Effector memory CD4-positive, alpha-beta T cell (primary cell): ENCODE measurements at places on chromosomes 12 and 14.
A peak's percentile ranks its signal among the peaks of the same experiment; 100 is the strongest.

- no peaks in the 10 kb centered on the region for H3K27me3 ChIP-seq
- H3K27ac ChIP-seq: peak overlapping the region; percentile 90
- H3K36me3 ChIP-seq: peaks cover 4% of the 10 kb centered on the region
Observed at GRCh38 chr14:75539162-75539560, 16.9 kb downstream of the BATF start.

DNA sequence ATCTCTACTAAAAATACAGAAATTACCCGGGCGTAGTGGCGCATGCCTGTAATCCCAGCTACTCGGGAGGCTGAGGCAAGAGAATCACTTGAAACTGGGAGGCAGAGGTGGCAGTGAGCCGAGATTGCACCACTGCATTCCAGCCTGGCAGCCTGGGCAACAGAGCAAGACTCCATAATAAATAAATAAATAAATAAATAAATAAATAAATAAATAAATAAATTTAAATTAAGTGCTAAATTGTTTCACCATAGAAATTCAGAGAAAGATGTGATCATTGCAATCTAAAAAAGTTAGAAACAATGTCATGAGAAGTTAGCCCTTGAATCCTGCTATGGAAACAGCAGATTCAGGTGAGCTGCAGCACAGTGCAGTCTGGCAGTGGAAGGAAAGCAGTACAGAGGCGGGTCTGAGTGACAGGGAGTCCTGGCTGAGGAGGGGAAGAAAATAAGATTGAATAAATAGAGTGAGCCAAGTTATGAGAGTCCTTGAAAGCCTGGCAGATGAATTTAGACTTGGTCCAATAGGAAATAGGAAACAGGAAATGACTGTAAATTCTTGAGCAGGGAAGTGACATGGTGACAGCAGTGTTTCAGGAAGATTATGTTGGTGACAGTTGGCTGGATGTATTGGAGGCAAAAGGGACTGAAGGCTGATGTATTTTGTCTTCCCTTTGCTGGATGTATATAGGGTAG, 241.5 kb downstream of the GXYLT1 start:
- no peak overlapping the region for H3K27ac ChIP-seq
- no peaks in the 10 kb centered on the region for H3K4me1 ChIP-seq
- no peaks in the 10 kb centered on the region for H3K36me3 ChIP-seq
- no peaks in the 10 kb centered on the region for H3K27me3 ChIP-seq
- no peak overlapping the region for H3K4me3 ChIP-seq

DNA sequence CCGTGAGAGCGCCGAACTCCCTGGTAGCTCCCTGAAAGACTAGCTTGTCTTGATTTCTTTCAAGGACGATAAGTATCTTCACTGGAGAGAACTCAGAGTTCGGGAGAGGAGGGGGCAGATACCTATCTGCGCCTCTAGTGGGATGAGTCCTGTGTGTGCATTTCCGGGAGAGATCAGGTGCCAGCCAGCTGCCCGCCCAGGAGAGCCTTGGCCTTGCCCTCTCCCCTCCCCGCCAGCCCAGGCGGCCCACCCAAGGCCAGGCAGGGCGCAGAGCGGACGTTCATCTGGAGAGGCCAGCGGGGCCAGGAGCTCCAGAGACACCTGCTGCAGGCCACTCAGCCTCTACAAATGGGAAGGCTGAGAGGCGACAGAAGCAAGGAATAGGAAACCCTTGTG, 1.0 kb downstream of the CD9 start:
- peak overlapping the region; percentile 67 for H3K4me3 ChIP-seq
- no peak overlapping the region for H3K27ac ChIP-seq
- peaks cover 11% of the 10 kb centered on the region for H3K4me1 ChIP-seq
- no peak for DNase-seq

GRCh38 chr14:54200726-54201125, 196.1 kb upstream of the CDKN3 start:
- DNase-seq: no peak
- H3K36me3 ChIP-seq: no peaks in the 10 kb centered on the region
- no peaks in the 10 kb centered on the region for H3K4me1 ChIP-seq
- no peaks in the 10 kb centered on the region for H3K27me3 ChIP-seq
- no peak overlapping the region for H3K4me3 ChIP-seq
- H3K27ac ChIP-seq: no peak overlapping the region

- no peaks in the 10 kb centered on the region for H3K36me3 ChIP-seq
- no peak for DNase-seq
- H3K27me3 ChIP-seq: no peaks in the 10 kb centered on the region
- H3K4me1 ChIP-seq: no peaks in the 10 kb centered on the region
- no peak overlapping the region for H3K27ac ChIP-seq
Observed at GRCh38 chr12:68959891-68960464, 27.0 kb upstream of the CPM start.

DNA sequence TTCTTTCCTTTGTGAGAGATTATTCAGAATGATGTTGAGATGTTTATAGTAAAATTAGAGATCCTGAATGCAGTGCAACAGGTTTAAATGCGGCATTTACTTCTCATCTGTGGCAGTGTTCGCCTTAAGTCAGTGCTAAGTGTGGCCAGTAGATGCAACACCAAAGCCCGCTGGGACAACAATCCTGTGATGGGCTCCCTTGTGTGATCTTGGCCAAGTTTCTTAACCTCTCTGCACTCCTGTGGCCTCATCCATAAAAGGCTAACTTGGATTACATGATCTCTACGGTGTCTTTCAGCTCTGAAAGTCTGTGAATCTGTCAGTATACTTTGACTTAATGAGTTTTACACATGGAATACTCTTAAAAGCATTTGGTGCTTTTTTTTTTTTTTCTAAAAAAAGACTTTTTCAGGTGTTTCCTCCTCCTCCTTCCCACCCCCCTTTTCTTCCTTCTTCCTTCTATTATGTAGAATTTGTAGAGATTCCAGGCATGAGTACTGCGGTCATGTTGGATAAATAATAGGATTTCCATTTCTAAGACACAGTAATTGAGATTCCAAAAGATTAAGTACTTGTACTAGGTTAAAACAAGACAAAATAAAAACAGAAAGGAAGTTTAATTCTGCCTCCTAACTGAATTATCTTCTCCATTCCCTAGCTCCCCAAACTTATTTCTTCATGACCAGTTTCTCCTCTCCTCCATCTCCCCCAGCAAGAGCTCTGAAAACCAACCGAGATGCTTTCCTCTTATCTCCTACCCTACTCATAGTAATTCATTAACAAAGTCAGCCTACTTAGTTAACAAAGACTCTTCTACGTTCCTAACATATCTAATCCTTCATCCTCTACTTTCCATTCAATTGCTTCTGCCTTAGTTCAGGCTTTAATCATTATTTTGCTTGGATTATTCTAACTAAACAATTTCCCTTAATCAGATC, 42.2 kb upstream of the NAV3 start:
- no peak for DNase-seq
- no peaks in the 10 kb centered on the region for H3K36me3 ChIP-seq
- H3K4me1 ChIP-seq: no peaks in the 10 kb centered on the region
- no peaks in the 10 kb centered on the region for H3K27me3 ChIP-seq
- H3K27ac ChIP-seq: no peak overlapping the region

- H3K4me3 ChIP-seq: no peak overlapping the region
- H3K4me1 ChIP-seq: no peaks in the 10 kb centered on the region
- H3K27ac ChIP-seq: no peak overlapping the region
- no peak for DNase-seq
- H3K36me3 ChIP-seq: peaks cover 16% of the 10 kb centered on the region
Observed at GRCh38 chr14:92984082-92984788, 61.3 kb downstream of the CHGA start.

DNA sequence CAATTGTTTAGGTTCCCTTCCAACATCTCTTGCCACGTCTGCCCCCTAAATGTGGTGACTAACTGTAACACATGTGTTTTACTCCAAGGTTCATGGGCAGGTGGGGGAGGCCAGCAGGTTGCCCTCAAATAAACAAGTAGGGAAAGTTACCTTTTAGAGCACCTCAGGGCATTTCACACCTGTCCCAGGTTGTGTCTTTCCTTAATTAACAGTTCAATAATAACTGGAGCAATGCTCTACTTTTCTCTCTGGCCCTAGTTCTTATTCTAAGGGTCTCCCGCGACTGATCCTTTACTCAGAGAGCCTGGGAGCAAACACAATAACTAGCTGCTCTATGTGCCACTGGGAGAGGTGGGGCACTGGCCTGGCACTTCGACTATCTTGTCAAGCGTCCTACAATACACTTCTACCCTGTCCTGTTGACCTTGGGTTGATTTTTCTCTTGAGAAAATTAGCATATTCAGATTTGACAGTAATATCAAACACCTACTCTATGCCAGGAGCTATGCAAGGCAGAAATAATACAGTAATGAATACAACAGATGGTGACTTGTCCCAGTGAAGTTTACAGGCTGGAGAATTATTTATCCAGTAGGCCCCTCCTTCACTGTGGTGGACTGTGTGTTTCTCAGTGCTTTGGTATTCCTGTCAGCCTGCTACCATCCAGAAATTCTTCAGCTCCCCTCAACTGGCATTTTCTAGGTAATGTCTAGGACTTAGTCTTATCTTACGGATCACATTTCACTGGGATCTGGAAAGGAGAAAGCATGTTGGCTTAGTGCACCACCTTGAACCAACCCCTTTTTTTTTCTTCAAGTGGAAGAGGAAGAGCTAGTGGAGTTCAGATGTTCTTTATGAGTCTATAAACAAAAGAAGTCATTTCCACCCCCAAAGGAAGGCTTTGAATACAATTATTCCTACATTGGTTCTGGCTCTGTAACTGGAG, 202.6 kb downstream of the CRADD start:
- H3K27ac ChIP-seq: no peak overlapping the region
- H3K4me1 ChIP-seq: no peaks in the 10 kb centered on the region
- no peaks in the 10 kb centered on the region for H3K27me3 ChIP-seq
- H3K36me3 ChIP-seq: no peaks in the 10 kb centered on the region

DNA sequence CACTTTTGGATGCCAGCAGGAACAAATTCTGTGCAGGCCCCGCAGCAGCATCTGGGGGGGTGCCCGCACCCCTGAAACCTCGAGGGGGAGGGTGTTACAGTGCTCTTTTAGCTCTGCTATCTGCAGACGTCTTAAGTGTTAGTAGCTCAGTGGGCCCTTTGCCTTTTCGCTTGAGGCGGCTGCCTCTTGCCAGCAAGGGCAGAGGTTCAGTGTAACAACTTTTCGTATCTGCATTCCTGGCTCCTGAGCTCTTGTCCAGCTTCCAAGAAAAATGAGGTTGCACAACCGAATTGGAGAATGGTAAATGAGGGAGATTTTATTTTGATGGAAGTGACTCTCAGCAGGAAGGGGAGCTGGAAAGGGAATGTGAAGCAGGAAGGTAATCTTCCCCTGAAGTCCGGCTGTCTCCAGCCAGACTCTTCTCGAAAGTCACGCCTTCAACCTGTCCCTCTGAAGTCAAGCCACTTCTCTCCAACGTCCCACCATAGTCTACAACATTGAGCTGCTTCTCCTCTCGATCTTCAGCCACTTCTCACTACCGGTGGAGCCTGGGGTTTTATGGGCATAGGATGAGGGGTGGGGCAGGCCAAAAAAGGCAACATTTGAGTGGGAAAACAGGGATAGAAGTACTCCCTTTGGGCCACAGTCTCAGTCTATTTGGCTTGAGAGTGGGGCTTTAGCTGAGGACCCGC, 17.8 kb downstream of the TAS2R50 start:
- DNase-seq: no peak
- H3K27ac ChIP-seq: no peak overlapping the region
- H3K27me3 ChIP-seq: no peaks in the 10 kb centered on the region
- no peaks in the 10 kb centered on the region for H3K36me3 ChIP-seq
- H3K4me3 ChIP-seq: no peak overlapping the region

GRCh38 chr14:76834241-76834661, 8.0 kb downstream of the LRRC74A start:
- DNase-seq: no peak
- H3K27ac ChIP-seq: no peak overlapping the region
- H3K4me3 ChIP-seq: no peak overlapping the region
- H3K36me3 ChIP-seq: no peaks in the 10 kb centered on the region
- no peaks in the 10 kb centered on the region for H3K27me3 ChIP-seq

DNA sequence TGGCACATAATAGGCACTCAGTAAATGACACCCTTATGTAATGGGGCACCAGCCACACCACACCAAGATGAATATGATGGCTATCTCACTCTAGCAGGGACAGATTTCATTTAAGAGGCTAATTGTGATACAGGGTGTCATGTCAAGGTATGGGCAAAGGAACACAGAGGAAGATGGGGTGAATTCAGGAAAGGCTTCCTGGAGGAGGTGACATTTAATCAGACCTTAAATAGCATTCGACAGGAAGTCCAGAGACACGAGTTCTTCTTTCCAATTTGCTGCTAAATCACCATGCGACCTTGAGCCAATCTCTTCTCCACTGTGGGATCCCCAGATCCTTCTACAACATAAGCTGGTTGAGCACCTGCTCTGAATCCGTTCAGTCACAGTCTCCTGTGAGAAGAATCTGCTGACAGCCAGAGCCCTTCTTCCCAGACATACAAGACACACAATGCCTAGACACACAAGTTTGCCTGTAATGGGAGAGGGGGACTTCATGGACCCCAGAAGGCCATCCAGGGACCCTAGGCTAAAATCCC, 1.5 kb upstream of the DTX1 start:
- H3K4me1 ChIP-seq: peaks cover 16% of the 10 kb centered on the region
- no peaks in the 10 kb centered on the region for H3K36me3 ChIP-seq
- no peak for DNase-seq
- H3K27ac ChIP-seq: no peak overlapping the region
- H3K27me3 ChIP-seq: no peaks in the 10 kb centered on the region

DNA sequence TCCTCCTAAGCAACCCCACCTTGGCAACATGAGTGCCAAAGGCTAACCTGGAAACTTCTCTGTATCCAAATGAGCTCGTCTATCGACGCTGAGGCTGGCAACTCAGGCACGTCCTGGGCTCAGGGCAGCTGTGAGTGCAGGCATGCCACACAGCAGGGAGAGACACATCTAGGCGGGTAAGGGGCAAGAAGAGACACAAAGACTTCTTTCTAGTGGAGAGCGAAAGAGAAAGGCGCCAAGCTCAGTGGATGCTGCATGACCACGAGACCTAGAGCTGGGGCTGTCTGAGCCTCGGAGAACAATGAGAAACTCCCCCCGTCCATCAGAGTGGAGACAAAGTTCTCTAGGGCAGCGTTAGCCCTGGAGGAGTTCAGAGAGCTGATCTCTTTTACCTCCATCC, 170.4 kb downstream of the CALM1 start:
- H3K27ac ChIP-seq: no peak overlapping the region
- no peaks in the 10 kb centered on the region for H3K36me3 ChIP-seq
- H3K4me3 ChIP-seq: no peak overlapping the region
- H3K4me1 ChIP-seq: no peaks in the 10 kb centered on the region
- no peaks in the 10 kb centered on the region for H3K27me3 ChIP-seq

- H3K27me3 ChIP-seq: no peaks in the 10 kb centered on the region
- H3K36me3 ChIP-seq: no peaks in the 10 kb centered on the region
- no peak overlapping the region for H3K4me3 ChIP-seq
- H3K4me1 ChIP-seq: peaks cover 18% of the 10 kb centered on the region
- DNase-seq: no peak
Observed at GRCh38 chr14:93969082-93969828, 7.1 kb downstream of the ASB2 start.

DNA sequence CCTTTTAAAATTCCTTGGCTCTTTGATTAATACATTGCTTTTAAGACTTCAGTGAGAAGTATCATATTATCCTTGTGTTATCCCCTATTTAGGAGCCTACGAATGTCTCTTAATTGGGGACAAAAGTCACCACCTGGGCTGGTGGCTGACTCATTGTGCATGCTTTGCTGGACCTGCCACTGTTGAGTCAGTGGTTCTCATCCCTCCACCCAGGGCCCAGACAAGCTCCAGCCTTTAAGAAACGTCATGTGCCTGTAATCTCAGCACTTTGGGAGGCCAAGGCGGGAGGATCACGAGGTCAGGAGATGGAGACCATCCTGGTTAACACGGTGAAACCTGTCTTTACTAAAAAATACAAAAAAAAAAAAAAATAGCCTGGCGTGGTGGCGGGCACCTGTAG, 57.9 kb downstream of the OTX2 start:
- no peaks in the 10 kb centered on the region for H3K36me3 ChIP-seq
- H3K27me3 ChIP-seq: no peaks in the 10 kb centered on the region
- no peak overlapping the region for H3K27ac ChIP-seq
- no peaks in the 10 kb centered on the region for H3K4me1 ChIP-seq
- H3K4me3 ChIP-seq: no peak overlapping the region
